Stimulated activated CD4-positive, alpha-beta T cell treated with anti-CD3 and anti-CD28 coated beads, Interleukin-15, amount 100 ng/mL, for 1 hour (primary cell): ENCODE measurements at places on chromosomes 7 and 10.

GRCh38 chr10:21363092-21363730 lies 162.3 kb downstream of the SKIDA1 start:
- DNase-seq, result no peak

- no peak for DNase-seq
Measured at GRCh38 chr10:109450702-109451101, 472.6 kb downstream of the XPNPEP1 start.

GRCh38 chr10:30121401-30121800 lies 62.0 kb upstream of the JCAD start:
- DNase-seq, result no peak

DNA sequence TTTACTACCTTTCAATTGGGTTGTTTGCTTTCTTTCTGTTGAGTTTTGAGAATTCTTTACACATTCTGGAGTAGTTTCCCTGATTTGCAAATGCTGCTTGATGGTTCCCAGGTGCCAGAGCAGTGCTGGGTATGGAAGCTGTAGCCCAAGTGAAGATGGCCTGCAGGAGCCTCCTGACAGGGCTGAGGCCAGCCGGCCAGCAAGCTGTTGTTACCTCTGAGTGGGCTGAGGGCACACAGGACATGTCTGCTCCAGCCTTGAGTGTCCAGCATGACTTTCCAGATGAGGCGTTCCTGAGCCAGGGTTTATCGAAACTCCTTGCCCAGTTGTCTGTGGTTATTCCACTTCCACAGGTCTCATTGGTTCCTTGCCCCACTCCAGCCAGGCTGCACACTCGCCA lies 164.6 kb upstream of the TNS3 start:
- DNase-seq, result no peak

- DNase-seq, result no peak
Measured at GRCh38 chr10:42941295-42941644, 135.6 kb upstream of the RET start.

DNA sequence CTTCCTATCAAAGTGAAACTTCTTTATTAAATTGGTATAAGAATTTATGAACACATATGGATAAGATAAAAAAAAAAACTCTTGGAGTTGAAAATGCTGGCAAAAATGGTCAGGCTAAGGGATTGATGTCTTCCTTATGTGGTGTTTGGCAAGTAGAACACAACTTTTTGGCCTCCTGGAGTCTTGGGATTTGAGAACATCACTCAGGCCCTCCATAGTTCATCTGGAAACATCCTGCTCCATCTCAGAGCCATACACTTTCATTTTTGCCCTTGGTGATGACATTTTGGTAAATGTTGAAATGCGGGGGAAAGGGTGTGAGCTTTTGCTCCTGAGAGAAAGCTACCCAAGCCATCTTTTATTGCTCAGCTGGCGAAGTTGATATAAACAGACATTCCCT lies 27.5 kb upstream of the BTBD16 start:
- no peak for DNase-seq
